ENCODE measurements at places on chromosomes 5 and 9. TPM values are rescaled to one million over a fixed set of nuclear protein-coding genes. Genes with fewer than 3 reads are reported as not detected.

CENPK gene
- 3.5 TPM for total RNA-seq

ANKRD55 gene
- total RNA-seq, result under 0.01 TPM

KCNV2 gene
- total RNA-seq, result under 0.01 TPM

FLT4 gene
- 0.27 TPM for total RNA-seq

PKD2L2 gene
- total RNA-seq, result under 0.01 TPM

- DNase-seq, result no peak
Observed at GRCh38 chr5:35753500-35753899, 103.2 kb upstream of the IL7R start.

DNA sequence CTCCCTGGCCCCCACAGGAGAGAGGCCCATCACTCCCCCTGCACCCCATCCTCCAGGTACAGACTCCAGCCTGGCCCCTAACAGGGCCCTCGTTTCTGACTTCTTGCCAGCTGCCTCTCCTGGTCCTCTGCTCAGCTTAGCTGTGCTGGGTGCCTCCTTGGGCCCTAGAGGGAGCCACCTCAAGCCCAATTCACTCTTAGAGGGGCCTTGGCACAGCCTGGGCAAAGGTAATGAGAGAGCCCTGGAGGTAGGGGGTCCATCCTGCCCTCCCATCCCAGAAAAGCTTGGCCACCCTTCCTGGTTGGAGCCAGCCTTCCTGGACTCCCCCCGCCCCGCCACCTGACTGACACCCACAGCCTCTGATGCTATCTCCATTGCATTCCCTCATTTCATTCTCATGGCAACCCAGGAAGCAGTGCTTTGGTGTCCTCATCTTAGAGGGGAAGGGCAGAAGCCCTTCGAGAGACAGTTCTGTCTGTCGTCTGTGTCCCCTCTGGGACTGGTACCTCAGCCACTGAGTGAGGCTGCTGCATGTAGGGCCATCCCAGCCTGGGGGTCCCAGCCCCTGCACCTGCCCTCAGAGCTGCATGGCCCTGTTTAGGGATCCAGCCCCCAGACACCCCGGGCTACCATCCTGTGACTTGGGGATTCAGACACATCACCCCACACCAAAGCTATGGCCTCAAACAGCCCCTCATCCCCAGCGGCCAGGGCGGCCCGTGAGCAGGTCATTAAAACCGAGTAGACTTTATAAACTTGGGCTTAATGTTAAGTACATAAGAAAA, 95.5 kb downstream of the BARX1 start:
- no peak for DNase-seq

DNA sequence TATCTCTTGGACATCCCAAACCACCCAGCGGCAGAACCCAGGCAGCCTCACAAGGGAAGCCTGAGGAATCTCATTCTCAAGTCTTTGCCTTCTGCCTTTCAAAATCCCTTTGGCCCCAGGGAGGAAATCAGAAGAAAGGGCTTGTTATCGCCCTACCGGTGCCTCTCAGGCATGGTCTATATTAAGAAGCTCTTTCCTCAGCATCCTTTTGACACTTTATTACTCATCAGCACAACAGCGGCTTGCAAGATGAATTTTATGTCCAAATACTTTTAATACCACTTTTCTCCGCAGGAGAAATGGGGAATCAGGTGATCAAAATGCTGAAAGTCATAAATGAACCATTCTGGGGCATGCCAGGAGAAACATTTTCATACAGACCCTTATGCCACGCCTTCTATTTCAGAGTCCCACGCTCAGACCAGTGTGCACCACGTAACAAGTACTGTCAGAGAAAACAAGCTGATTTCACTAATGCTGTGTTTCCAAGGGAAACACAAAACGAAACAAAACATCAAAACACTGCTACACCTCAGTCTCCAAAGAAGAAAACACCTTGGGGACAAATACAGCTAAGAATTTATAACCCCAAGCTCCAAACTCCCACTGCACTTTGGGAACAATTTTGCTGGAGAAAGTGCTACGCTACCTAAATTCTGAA, 30.0 kb downstream of the RAPGEF1 start:
- DNase-seq, result no peak

GRCh38 chr9:87464992-87465378, 32.7 kb upstream of the DAPK1 start:
- DNase-seq, result no peak

GRCh38 chr5:6505416-6505755, 56.7 kb downstream of the UBE2QL1 start:
- DNase-seq, result no peak

- no peak for DNase-seq
Observed at GRCh38 chr5:153881687-153882086, 157.0 kb downstream of the FAM114A2 start.

DNA sequence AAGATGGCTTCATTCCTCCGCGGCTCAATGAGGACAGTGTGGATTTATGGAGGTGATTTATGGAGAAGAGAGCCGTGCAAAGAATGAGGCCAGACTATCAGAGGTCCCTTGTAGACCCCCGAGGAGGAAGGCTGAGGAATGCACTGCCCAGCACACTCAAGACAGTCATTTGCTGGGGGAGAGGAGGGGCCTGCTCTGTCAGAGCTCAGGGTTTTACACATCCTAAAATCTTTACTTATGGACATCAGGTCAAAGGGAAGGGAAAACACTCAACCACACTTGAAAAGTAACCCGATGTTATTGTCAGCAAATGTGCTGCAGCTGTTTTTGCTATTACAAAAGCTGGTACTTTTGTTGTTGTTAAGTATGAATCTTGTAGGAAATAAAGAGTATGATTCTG, 289.5 kb downstream of the SLIT3 start:
- no peak for DNase-seq

DNA sequence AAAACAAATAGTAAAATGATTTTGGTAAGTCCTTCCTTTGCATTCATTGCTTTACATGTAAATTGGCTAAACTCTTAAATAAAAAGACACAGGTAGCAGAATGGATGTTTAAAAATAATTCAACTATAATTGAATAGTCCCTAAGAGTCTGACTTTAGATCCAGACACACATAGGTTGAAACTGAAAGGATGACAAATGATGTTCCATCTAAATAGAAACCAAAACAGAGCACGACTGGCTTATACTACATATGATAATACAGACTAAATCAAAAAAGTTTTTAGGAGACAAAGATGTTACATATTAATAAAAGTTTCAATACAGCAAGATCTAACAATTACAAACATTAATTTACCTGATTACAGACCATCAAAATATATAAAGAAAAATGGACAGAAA, 2055.1 kb upstream of the WWC1 start:
- no peak for DNase-seq

DNA sequence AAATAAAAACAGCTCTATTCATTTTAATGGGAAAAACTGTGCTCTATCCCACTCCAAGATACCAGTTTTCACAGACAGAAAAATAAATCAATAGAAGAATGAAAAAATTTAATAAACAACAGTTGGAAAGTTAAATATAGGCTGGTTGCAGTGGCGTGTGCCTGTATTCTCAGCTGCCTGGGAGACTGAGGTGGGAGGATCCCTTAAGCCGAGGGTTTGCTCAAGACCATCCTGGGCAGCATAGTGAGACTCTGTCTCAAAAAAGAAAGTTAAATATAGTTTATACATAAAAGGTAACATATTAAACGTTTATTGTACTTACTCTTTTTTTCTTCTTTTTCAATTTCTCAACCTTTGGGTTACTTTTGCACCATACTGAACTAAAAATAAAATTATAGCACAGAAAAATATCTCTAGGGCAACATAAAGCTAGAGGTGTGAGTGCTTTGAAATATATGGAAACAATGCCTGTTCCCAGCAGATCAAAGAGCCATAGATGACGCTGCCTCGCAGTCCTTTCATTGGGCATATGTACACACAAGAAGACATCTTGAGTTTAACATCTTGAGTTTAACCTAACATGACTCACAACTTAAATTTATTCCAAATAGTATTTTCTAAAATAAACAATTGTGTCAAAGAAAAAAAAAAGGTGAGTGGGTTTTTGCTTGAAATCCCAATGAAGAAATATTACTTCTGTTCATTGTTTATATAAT, 25.7 kb upstream of the KLF9 start:
- no peak for DNase-seq

DNA sequence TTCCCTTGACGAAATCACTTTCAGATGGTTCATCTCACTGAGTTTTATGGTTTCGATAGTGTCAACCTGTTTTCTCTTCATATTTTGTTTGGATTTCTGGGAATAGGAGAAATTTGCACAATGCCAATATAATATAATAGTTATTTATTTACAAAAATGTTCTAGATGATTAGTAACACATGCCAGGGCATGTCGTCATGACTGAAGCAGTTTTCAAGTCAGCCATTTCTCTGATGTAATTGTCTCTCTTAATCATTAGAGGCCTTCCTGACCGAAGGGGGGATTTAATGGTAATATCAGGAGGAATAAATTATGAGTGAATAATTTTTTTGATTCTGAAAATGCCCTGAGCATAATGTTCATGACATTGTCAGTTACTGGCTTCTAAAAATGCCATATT, 246.5 kb upstream of the ATP10B start:
- no peak for DNase-seq

DNA sequence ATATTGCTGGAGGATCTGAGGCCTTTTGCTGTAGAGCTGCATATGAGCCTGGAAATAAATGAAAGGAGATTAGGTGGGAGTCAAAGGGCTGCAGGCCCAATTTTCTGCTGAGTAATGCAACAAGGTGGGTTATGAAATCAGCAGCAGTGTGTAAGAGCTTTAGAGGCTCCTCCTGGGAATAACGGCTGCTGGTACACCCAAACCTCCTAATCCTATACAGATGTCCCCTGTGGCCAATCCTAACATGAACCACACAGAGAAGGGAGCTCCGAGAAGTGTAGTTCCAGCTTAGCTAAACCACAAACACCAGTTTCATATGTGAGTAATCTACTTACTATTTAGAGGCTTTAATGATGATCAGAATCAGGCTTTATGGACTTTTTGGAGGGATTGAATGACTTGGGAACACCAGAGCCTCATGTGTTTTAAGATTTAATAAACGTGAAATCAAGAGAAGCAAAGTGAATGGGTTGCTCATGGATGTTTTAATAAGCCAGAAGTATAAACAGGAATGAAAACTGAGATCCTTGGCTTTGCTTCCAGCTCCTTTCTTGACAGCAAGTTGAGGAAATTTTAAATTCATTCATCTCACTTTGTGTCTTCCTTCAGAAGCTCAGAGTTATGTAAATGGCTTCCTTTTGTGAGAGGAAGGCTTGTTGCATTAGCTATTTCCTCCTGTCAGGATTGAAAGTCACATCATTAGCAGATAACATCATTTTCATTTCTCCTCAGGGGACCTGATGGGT, 437.5 kb downstream of the TMEM232 start:
- DNase-seq, result no peak

- DNase-seq, result peak; percentile 13
Observed at GRCh38 chr5:124878583-124879342, 132.3 kb upstream of the ZNF608 start.

- no peak for DNase-seq
Observed at GRCh38 chr5:34905564-34905963, 9.7 kb downstream of the RAD1 start.

- DNase-seq, result no peak
Observed at GRCh38 chr9:4464911-4465513, 25.3 kb upstream of the SLC1A1 start.

DNA sequence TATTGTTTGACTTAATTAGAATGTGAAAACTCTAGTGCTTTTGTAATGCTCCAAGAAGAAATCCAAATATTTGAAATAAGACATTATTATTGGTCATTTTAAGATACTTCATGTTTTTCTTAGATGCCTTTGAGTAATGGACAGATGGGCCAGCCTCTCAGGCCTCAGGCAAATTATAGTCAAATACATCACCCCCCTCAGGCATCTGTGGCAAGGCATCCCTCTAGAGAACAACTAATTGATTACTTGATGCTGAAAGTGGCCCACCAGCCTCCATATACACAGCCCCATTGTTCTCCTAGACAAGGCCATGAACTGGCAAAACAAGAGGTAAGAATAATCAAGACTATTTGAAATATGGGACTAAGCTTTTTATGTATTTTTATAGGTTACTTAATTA, 69.2 kb upstream of the SREK1 start:
- no peak for DNase-seq

DNA sequence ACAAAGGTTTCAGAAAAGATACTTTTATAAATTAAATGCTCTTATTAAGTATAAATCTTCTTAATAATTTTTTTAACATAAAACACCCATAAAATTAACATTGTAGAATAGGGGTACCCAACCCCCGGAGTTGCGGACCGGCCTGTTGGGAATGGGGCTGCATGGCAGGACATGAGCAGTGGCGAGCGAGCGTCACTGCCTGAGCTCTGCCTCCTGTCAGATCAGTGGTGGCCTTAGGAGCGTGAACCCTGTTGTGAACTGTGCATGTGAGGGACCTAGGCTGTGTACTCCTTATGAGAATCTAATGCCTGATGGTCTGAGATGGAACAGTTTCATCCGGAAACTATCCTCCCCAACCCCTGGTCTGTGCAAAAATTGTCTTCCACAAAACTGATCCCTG, 35.3 kb downstream of the CLINT1 start:
- DNase-seq, result no peak

- DNase-seq, result peak; percentile 43
Observed at GRCh38 chr5:138350563-138350890, 2.0 kb upstream of the KDM3B start.

DNA sequence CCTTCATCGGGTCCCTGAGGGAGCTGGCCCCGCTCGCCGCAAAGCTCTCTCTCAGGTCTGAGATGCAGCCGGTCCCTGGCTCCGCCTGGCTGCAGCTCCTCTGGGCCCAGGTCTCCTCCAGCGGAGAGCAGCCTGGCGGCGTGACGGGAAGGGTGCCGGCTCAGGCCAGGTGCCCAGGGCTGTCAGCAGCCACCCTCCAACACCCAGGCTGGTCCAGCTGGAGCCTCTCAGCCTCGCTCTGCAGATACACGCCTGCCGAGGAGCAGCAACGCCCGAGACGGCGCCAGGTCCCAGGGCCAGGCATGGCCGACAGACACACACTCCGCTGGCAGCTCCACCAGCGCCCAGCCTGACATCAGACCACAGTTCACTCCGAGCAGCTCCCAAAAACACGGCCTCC, 25.6 kb downstream of the FAM163B start:
- no peak for DNase-seq

- DNase-seq, result no peak
Observed at GRCh38 chr5:110663525-110663924, 62.9 kb downstream of the TMEM232 start.

DNA sequence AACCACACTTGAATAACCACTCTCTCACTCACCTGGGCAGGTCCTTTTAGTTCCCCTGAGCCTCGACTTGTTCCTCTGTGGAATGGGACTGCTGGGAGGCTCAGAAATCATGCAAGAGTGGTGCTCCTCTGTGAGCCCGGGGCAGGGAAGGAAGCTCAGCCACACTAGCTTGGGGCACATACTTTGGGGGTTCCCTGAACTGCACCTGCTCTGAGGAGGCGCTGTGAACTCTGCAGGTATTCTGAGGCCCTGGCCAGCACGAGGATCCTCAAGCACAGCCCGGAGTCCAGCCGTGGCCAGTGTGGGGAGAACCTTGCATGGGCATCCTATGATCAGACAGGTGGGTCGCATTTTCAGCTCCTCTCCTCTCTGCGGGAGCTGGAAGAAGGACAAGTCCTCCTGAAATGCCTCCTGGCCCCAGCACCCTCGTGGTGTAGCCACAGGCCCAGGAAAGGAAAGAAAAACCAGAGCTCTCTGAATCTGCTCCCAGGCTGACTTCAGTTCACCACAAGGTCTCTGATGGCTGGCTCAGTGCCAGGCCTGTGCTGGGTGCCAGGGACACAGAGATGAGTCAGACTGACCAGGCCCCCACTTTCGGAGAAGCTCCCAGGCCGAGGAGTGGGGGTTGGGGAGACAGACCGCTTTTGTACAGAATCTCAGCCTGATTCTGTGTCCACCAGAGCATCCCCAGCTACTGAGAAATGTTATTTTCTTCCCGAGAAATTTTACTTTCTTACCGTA, 11.9 kb downstream of the GLIPR2 start:
- peak; percentile 61 for DNase-seq
